ENCODE measurements at places on chromosomes 7 and 10.

DNA sequence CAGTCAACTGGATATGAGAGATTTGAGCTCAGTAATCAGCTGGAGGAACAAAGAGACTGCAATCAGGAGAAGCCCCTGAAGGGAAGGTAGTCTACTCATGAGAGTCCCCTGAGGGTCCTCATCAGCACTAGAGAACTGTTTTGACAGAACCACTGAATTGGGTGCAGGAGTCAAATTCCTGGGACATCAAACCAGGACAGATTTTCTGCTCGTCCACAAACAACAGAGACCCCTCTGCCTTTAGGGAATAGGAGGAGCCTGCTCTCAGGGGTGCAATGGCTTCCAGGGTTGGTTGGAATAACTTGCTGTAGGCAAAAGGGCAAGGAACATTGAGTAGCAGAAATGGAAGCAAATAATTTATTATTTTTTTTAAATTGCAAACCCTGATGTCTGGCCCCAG lies 21.9 kb upstream of the NEUROD6 start:
- H3K36me3 ChIP-seq: no peaks in the 10 kb centered on the region
- H3K4me3 ChIP-seq: no peak overlapping the region
- H3K4me1 ChIP-seq: no peaks in the 10 kb centered on the region
- H3K27me3 ChIP-seq: no peaks in the 10 kb centered on the region
- DNase-seq: no peak

GRCh38 chr7:116955801-116956476 lies 2.6 kb downstream of the ST7 start:
- H3K4me1 ChIP-seq: peaks cover 14% of the 10 kb centered on the region
- no peak for DNase-seq
- no peak overlapping the region for H3K4me3 ChIP-seq
- H3K27me3 ChIP-seq: peaks cover 17% of the 10 kb centered on the region

DNA sequence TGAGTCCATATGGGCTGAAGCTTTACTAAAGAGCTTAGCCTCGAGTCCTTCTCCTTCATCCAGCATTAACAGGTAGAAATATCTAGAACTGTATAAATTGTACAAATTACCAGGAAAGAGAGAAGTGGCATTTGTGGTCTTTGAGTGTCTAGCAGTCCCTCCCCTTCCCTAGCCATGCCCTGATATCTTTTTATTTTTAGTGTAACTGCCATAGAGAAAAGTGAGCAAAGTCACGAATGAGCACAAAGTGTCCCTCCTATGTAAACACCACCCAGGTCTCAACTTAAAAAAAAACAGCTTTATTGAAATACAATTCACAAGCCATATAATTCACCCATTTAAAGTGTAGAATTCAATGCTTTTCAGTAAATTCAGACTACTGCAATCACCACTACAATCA lies 339.0 kb upstream of the ZMIZ1 start:
- H3K4me1 ChIP-seq: no peaks in the 10 kb centered on the region
- no peak for DNase-seq
- peaks cover 25% of the 10 kb centered on the region for H3K27me3 ChIP-seq
- no peak overlapping the region for H3K4me3 ChIP-seq
- H3K27ac ChIP-seq: no peak overlapping the region

DNA sequence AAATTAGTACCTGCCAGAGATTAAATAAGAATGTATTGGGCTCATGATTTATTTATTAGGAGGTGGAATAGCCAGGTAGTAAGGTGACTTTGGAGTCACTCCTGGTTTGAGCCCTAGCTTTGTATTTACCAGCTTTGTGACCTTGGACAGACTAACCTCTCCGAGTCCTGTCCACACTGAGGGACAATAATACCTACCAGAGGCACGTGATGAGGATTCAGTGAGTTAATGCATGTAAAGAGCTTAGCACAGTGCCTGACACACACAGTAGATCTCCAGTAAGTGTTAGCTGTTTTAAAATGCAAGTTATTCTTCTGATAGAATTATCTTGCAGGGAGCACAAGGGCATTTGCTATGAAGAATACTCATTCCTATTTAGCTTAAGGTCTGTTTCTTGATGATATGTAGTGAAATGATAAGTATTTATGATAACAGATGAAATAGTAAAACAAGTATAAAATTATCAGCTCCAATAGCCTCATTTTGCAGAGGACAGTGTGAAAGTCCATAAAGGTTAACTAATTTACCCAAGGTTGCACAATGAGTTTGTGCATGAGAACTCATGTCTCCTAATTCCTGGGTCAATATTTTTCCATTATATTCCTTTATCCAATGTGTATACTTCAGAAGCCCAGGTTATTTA lies 36.4 kb downstream of the RABGEF1 start:
- no peaks in the 10 kb centered on the region for H3K27me3 ChIP-seq
- H3K4me3 ChIP-seq: no peak overlapping the region
- peaks cover 10% of the 10 kb centered on the region for H3K4me1 ChIP-seq
- no peak for DNase-seq
- H3K36me3 ChIP-seq: peaks cover 45% of the 10 kb centered on the region
